ENCODE measurements at places on chromosomes 16 and 17.
A peak's percentile ranks its signal among the peaks of the same experiment; 100 is the strongest.

DNA sequence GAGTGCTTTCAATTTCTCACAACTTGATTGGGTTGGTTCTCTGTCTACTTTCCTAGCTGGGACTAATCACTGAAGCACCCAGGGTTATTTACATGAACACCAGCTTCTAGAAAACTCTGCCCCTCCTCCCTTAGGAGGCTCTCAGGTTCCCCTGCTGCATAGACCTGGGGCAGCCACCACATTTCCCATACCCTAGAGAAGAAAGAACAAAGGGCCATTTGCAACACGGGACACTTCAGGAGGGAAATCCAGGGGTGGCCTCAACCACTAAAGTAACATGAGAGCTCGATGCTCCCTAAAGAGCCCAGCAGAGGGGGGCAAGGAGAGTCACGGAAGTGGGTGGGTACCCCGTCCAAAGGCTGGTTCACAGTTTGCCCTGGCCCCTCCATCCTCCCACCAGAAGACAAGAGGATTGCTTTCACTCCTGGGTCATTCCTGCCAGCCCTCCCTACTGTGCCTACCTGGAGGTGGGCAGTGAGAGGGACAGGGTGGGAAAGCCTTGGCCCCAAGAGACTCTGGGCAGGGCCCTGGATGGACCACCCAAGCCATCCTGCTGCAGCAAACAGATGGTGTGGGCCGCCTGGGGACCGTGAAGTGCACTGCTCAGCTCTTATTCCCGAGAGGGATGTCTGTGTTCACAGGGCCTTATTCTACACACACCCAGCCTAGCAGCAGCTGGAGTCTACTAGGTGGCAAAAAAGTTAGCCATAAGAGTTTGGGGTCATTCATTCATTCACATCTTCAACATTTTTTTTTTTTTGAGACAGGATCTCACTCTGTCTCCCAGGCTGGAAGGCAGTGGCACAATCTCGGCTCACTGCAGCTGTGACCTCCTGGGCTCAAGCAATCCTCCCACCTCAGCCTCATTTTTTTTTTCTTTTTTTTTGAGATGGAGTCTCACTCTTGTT, 392.1 kb downstream of the SOX9 start:
- DNase-seq = no peak

DNA sequence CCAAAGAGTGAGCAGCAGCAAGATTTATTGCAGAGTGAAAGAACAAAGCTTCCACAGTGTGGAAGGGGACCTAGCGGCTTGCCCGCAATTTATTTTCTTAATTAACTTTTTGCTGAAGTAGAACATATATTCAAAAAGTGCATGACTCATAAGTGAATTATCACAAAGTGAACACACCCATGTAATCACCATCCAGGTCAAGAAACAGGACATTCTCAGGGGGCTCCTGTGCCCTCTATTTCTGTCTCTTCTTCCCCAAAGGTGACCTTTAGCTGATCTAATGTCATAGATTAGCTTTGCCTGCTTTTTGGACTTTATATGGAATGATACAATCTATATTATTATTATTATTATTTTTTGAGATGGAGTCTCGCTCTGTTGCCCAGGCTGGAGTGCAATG, 19.9 kb downstream of the ERAL1 start:
- no peak for DNase-seq

GRCh38 chr17:67203818-67204217, 41.2 kb downstream of the HELZ start:
- no peak for DNase-seq

DNA sequence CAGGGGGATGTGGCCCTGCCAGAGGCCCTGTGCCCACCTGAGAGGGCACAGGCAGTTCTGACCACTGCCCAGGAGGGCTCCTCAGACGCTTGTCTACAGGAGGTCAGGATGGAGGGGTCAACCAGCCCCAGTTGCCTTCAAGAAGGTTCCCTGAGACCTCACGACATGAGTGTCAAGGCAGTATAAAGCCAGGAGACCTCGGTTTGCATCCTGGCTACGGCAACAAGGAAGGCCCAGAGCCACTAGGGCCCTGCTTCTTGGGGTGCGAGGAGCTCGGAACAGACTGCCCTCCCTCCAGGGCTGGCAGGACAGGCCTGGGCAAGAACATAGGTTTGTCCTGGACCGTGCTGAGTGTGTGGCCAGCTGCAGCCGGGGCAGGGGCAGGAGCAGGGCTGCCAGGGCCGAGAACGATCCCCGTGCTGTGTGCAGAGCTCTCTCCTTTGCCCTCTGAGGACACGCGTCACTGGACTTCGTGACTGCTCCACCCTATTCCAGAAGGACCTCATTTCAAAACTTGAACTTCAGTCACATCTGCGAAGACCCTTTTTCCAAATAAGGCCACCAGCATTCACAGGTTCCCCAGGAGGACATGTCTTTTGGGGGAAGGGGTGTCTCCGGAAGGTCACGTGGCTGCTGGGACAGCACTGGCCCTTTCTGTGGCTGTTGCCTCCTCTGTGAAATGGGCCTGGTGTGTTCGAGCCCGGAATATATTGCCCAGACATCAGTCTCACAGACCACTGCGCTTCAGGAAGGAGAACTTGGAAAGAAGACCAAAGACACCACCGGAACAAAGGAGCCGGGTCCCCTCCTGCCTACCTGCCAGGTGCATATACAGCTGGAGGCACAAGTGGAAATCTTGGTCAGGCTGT, 27.7 kb downstream of the SLC7A5 start:
- DNase-seq = no peak

DNA sequence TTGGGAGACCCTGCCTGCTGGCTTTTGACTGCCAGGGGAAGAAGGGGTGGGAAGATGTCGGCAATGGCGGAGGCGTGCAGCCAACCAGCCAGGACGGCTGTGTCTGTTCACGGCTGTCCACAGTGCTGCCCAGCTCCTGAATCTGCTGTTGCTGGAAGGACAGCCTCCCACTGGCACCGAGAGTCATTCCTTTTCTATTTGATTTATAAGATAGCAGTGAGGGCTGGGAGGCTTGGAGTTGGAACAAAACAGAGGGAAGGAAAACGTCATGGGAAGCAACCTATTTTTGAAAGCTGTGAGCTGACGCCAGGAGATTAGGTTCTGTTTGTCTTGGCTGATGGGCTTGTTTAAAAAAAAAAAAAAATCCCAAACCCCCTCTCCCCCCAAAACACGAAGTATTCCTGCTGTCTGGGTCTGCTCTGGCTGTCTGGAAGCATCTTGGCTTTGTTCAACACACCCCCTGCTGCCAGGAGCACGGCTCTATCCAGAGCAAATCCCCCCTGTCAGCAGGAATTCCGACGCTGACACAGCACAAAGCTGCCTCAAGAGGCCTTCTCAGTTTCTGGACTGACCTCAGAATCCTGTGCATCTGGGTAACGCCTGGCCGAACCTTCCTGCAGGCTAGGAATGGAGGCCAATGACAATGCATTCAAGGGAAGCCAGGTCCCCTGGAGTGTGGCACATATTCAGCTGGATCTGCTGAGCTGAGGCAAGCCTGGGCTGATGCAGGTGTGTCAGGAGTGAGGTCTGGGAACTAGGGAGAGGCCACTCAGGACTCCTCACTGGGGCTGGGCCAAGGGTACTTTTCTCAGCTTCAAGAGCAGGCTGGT, 41.0 kb upstream of the SREBF1 start:
- peak; percentile 83 for DNase-seq

DNA sequence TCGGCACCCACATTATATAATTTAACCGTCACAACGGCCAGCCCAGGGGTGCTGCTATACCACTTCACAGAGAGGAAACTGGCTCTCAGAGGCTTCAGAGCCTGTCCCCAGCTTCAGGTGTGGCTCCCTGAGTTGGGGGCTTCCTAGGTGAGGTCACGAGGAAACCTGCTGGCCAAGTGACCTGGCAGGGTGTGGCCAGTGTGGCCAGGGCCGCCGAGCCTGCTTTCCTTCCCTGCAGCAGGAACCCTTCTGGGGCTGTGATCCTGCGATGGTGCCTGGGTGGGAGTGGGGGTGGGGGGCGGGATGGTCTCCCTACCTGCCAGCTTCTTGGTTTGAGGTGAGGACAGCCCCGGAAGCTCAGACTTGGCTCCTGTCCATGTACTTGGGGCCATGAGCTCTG, 39.9 kb downstream of the ADCY7 start:
- DNase-seq = no peak

DNA sequence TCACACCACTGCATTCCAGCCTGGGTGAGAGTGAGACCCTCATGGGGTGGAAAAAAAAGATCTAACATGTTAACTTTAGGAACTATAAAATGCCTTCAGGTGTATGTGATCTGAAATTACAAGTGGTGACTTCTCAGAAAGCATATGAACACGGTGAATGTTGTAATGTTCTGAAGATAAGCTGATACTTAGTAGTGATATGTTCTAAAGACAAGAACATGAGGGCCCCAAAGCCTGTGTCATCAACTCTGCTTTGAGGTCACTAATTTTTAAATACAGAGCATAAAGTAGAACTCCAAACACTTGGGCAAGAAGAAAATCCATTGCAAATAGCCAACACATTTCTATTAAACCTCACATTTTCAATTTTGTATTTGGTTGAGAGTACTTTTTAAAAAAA, 2.6 kb upstream of the FBF1 start:
- no peak for DNase-seq

DNA sequence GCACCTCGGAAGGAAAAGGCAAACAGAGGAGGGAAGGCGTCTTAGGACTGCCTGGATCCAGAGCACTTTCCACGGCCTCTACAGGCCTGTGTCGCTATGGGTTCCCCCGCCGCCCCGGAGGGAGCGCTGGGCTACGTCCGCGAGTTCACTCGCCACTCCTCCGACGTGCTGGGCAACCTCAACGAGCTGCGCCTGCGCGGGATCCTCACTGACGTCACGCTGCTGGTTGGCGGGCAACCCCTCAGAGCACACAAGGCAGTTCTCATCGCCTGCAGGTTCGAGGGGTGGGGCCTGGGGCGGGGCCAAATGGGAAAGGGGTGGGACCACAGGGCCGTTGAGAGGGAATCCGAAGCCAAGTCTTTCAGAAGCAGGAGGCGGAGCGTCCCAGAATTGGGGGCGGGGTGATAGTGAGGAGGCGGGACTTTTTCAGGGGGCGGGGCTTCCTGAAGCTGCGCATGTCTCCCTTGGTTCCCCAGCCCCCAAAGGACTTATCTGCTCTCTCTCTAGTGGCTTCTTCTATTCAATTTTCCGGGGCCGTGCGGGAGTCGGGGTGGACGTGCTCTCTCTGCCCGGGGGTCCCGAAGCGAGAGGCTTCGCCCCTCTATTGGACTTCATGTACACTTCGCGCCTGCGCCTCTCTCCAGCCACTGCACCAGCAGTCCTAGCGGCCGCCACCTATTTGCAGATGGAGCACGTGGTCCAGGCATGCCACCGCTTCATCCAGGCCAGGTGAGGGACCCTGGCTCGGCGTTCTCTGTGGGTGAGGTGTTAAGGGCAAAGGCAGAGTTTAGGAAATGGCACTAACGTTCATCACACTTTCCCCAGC, 939 bp downstream of the BCL6B start:
- DNase-seq = no peak

- DNase-seq = no peak
These were observed 33.8 kb downstream of the MYH13 start for GRCh38 chr17:10339051-10339450.

DNA sequence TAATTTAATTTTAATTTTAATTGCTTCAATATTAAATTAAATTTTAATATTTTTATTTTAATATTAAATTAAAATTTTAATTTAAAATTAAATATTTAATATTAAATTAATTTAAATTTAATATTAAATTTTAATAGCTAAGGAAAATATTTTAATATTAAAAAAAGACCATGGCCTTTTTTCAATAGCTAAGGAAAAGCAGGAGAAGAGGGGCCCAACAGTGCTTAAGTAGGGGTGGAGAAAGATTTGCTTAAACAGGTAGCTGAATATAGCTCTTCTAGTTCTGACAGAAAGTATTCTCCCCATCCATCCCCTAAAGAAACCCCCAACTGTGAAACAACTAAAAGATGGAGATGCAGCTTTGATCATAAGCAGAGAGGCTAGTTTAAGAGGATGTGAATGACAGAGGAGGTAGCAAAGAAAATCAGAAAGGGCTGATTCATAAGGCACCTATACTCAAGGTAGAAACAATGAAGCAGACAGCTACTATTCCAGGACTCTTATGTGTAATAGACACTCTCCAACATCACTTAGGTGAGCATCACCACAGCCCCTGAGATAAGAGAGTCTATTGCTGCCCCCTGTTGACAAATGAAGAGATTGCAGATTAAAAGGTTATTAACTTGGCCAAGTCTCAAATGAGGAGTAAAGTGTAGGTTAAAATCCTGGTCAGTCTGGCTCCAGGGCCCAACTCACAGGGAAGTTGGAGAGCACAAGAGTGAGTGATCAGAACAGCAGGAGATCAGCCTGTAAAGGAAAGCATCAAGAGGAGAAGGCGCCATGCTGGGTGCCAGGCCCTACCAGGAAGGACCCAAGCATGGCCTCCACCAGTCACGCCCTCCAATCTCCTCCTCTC, 7.8 kb upstream of the RNASEK start:
- peak; percentile 56 for DNase-seq

DNA sequence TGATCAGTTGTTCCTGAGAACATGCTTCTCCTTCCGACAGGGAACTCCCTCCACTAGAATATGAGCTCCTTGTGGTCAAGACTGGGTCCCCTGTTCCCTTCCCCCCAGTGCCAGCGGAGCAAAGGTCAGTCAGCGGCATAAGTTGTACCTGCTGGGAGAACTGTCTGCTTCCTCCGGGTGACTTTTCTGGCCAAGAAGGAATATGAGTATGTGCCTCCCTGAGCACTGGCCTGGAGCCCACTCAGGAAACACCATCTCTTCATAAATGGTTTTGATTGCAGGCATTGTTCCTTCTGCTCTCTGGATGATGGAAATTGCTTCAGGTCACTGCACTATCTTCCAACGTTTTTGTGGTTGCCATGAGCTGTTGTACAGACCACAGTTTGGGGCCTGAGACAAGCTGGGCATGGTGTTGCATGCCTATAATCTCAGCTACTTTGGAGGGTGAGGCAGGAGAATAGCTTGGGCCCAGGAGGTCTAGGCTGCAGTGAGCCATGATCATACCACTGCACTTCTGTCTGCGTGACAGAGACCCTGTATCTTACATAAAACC, 2.9 kb upstream of the P4HB start:
- DNase-seq = no peak

DNA sequence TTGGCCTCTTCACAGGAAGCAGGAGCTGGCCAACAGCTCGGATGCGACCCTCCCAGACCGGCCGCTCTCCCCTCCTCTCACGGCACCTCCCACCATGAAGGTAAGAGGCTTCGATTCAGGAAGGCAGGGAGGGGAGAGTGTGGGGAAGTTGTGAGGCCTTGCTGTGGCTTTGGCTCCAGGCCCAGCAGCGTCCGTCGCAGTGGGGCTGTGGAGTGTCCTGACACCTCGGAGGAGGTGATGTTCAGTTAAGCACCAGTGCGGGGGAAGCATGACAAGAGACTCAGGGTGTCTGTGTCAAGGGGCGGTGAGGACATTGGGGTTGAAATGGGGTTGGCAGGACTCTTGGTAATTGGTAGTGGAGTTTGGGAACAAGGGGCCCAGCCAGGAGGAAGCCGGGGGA, 109.0 kb downstream of the RAP1GAP2 start:
- no peak for DNase-seq

- no peak for DNase-seq
These were observed 66.3 kb upstream of the DOC2B start for GRCh38 chr17:247767-248166.

GRCh38 chr16:12674524-12674923, 129.2 kb downstream of the CPPED1 start:
- no peak for DNase-seq
